ENCODE measurements at places on chromosomes 4 and X.

DNA sequence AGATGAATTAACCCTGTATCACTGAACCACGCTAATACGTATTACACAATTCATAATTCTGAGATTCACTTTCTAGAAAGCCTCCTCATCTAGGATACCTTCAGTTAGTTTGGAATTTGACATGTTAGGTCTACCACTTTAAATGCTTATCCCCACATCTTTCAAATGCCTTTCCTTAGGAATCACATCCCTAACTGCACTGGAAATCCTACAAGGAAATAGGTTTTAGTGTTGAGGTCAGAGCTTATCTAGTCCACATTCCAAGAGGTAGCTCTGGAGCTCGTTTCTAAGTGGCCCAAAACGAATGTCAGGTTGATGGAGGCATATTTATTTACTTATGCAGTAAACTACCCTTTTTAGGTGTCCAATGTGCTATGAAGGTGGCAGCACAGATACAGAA lies 18.0 kb downstream of the PDHA1 start:
- DNase-seq: no peak

- peak; percentile 3 for DNase-seq
These were observed 382.1 kb upstream of the EPHA5 start for GRCh38 chr4:66052426-66052825.

DNA sequence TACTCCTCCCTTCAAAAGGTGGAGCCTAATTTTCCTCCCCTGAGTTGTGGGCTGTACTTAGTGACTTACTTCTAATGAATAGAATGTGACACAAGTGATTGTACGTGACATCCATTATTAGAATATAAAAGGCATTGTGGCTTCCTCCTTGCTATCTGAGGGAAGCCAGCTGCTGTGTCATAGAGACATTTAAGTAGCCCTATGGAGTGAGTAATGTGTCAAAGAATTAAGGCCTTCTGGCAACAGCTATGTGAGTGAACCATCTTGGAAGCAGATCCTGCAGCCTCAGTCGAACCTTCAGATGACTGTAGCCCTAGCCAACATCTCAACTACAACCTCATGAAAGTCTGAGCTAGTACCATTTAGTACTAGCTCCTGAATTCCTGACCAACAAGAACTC lies 76.1 kb downstream of the BCOR start:
- no peak for DNase-seq

DNA sequence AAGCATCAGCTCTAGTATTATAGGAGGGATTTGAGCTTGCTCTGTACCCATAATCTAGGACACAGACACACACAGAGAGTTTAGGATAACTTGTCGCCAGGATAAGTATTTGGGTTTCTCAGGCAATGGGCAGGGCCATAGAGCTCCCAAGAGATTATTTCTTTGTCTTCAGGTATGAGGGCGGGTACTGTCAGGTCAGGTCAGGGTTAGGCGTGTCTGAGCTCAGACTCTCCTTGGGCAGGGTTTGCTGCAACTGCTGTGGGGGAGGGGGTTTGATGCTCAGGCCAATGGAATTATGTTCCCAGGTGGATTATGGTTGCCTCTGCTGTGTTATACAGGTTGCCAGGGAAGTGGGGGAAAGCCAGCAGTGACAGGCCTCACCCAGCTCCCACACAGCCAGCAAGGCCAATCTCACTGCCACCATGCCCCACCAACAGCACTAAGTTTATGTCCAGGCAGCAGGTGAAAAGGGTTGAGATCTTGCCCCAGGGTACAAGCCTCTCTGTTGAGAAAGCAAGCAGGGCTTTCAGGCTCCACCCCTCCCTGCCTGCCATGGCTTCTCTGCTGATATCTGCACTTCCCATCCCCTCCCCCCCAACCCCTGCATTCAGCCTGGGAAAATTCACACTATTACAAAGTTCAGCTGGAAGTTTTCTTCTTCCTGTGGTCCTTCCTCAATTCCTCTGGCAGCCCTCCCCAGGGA lies 101.3 kb downstream of the RRAGB start:
- no peak for DNase-seq

- no peak for DNase-seq
These were observed 31.2 kb downstream of the ETDB start for GRCh38 chrX:135089126-135089525.

DNA sequence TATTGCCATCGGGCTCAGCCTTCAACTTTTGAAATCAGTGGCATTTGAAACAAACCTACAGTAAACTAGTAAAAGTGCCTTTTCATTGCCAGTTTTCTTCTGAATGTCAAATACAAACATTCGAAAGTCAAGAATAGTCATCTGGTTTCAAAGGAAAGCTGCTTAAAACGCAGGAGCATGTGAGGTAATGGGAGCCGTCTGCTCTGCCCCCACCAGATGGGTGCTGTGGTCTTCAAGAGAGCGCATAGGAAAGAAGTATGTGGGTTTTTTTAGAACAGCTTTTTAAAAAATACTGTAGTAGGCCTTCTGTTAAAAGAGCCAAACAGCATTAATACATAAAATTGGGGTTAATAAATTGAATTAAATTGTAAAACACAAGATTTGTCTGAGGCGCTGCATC lies 88.6 kb downstream of the STOX2 start:
- no peak for DNase-seq

DNA sequence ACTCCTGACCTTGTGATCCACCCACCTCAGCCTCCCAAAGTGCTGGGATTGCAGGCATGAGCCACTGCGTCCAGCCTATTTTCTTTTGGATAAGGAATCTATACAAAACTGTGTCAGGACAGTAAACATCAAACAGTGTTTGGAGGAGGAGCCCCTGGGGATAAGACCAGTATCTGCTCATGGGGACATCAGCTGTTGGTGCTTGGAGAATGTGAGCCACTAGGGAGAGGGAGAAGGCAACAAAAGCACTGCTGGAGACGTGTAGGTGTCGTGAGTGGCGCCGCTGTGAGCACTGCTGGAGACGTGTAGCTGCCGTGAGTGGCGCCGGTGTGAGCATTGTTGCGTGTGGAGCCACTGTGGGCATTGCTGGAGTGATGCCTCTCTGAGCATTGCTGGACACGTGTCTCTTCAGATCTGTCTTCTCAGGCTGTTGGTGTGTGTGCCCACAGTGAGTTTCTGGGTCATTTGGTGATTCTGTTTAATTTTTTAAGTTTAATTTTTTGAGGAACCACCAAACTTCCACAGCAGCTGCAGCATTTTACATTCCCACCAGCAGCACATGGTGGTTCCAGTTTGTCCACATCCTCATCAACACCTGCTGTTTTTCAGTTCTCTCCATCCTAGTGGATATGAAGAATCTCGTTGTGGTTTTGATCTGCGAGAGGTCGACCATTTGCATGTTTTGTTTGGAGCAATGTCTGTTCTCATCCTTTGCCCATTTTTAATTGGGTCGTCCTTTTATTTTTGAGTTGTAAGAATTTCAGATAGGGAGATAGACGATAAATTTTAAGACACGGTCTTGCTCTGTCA lies 19.0 kb downstream of the DGKQ start:
- DNase-seq: no peak

DNA sequence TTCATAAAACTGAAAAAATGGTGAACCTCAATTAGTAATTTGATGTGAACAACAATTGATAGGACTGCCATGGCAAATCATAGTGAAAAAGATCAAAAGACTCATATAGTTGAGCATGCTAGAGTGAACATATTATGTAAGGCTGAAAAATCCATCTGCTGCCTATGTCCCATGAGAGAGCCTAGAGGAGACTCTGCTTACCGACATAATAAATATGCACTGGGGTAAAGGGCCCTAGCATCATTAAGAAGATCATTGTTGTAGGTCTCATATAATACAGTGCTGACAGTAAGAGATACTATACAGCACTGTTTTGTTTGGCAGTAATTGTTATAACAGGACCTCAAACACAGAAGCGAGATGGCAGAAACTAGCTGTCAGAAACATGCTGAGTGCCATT lies 229.0 kb downstream of the PABPC4L start:
- DNase-seq: no peak

DNA sequence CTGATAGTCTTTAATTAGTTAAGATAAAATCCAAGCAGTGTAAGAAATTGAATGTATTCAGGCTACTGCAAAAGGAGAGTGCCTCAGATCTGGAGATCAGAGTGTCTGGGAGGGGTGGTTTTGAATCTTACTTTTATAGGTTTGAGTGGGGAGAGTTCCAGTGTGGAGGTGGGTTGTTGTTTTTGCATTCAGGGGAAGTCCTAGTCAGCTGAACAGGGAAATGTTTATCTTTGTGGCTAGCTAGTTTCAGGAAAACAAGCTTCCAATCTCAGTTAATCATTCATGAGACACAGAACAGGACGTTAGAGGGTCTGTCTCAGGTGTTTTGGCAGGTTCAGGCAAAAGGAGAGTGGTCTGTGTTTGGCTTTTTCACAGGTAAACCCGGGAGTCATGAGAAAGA lies 26.0 kb downstream of the ZNF81 start:
- DNase-seq: peak; percentile 52

DNA sequence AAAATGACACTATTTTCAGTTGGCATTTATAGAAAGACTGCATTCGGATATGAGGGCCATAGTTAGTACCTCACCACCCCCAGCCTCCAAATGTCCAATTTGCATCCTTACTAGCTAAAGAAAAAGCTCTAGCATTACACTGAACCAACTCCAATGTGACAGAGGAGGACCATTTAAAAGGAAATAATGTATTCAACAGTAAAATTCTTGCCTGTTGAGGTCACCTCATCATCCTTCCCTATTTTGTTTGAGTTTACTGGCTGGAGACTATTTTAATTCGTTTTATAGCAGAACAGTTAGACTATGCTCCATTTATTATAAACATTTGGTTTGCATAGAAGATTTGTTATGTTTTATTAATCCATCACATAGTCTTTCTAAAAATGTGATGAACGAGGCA lies 88.2 kb upstream of the PPARGC1A start:
- DNase-seq: peak; percentile 69

DNA sequence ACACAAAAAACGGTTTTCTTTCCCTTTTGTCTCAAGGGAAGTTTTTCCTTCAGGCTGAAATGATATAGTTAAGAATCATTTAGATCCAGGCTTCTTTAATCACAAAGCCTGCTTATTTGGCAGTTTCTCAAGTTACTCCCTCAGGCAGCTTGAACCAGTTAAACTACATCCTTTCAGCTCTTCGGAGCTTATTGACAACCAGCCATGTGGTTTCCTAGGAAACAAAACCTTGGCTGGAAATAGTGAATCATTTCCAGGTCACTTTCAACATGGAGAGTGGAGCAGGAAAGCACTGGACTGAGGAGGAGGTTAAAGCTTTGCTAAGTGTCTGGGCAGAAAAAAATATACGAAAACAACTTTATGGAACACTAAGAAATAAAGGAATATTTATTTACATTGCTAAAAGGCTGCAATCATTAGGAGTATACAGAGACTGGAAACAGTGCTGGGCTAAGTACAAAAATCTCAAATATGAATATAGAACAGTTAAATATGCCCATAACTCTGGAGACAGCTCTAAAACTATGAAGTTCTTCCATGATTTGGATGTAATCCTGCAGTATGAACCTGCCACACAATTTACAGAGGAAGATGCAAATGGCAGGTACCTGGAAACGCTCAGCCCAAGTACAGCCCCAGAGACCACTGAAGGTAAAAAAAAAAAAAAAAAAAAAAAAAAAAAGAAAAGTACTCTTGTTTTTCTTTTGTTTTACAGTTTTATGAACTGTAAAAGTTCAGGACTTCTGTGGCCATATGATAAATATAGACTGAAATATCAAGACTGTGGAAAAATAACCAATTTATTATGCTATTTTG lies 23.2 kb upstream of the AASDH start:
- DNase-seq: peak; percentile 97

DNA sequence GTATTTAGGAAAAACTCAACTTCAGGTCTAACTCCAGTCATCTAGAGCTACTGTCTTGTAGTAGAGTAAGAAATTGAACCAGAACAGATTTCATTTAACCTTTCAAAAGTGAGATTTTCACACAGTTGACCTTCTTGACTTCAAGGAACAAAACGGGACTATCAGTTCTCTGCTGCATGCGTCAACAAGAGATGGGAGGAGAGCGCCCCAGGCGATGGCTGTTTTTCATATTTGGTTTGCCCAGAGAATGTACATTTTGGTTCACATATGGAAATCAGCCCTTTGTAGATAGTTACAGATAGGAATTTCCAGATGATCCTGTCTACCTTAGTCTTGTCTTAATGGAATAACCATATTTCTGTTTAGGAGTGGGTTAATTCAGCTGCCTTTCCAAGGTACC lies 158.1 kb downstream of the POLA1 start:
- DNase-seq: no peak

DNA sequence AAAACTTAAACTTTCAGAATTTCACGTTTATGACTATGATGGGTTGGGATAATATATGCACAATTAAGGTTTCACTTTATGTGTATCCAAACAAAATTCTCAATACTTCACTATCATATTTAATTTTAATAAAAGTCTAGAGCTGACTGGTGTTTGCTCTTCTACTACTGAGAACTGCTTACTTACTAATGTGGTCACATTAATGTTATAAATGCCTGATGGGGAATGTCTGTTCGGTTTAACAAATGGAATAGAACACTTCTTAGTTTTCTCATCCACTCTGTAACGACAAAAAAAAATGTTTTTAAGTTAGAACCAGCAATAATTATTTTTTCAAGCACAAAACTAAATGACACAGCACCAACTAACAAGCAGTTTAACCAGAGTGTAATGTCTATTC lies 34.3 kb downstream of the CDKL2 start:
- DNase-seq: no peak

- no peak for DNase-seq
These were observed 47.4 kb downstream of the LINC00632 start for GRCh38 chrX:140756941-140757340.

GRCh38 chr4:88985088-88985773 lies 71.8 kb downstream of the FAM13A start:
- peak; percentile 35 for DNase-seq

DNA sequence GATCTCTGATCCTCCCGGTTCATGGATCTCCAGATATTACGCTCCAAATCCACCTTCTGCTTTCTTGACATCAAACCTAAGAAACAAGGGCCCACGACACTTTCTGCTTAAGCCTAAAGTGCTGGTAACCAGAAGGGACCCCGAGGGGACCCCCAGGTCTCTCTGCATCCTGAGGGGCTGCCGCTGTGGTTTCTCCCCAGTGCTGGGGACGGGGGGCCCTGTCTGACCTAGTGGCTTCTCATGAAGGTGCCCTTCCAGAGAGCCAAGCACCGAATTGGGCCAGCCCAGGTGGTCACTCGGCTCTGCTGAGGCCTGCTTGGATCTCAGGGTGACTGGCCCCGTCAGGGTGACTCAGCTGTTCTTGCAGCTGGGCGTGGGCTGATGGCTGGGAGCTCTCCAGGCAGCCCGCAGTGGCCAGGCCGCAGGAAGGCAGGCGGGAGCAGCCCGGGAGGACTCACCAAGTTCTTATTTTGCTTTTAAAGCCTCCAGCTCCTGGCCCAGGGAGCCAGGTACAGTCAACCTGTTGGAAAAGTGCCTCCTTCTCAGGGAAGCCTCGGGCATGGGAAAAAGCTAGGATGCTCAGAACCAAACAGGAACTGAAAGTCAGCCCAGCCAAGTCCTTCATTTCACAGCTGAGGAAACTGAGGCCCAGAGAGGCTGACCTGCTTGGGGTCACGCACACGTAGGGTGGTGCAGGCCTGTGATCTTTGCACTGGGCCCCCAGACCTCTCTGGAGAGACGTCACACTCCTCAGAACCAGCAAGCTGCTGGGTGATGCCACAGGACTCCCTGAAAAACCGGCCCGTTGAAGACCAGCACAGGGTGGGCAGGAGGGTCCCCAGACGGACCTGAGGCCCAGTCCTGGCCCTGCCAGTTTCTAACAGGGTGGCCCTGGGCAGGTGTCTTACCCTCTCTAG lies 16.7 kb downstream of the BLOC1S4 start:
- DNase-seq: peak; percentile 86
